Stimulated activated CD8-positive, alpha-beta memory T cell treated with anti-CD3 and anti-CD28 coated beads, Interleukin-15, amount 100 ng/mL, for 4 hours (primary cell): ENCODE measurements at places on chromosomes 1 and 21.
A peak's percentile ranks its signal among the peaks of the same experiment; 100 is the strongest.

- DNase-seq = peak; percentile 36
Observed at GRCh38 chr1:29235955-29236711, at the start of gene PTPRU. TSS of gene PTPRU (plus strand) at chr1:29236522. CDS start at chr1:29236645, 123 bp downstream.

- DNase-seq = no peak
Observed at GRCh38 chr1:31753707-31754349, 10.3 kb downstream of the ADGRB2 start.

DNA sequence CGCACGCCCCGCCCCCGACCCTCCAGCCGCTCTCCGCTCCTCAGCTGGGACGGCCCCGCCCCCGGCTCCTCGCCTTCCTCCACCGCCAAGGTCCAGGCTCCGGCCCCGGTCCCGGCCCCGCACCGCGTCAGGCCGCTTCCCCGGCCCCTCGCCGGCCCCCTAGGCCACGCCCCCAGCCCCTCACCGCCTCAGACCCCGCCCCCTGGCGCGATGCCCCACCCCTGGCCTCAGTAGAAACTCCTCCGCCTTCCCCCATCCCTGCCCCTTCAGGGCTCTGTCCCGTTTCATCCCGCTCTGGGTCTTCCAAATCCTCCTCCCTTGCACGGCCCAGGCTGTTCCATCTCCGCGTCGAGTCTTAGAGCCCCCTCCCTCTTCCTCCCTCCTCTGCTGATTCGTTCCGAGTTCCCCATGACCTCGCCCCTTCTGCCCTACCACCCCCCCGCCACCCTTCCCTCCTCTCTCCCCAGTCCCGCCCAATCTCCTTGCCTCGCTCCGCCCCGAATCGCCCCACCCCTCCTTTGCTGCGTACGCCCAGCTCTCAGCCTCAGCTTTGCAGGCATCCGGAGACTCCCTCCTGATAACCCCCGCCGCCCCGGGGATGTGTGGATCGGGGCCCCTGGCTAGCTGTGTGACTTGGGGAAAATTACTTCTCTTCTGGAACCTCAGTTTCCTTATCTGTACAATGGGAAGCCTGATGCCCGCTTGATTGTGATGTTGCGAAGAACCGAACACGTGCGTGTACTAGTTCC lies 448 bp upstream of the ASAP3 start:
- peak; percentile 73 for DNase-seq

DNA sequence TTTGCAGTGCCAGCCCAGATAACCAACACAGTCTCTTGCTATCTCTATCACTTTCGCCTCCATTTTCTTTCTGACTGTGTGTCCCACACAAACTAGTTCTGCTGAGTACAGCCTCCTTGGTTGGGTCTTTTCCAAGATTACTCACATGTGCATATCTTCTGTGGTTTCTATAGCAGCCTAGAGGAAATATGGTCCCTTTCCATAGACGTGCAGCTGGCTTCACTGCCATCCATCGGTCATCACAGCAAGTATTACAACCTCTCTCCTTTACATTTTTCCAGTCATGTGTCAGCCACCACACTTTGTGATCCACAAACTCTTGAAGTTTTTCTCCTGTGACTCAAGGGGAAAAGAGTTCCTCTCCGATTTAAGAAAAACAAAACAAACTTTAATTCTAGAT lies 893.4 kb upstream of the ADGRL4 start:
- no peak for DNase-seq

DNA sequence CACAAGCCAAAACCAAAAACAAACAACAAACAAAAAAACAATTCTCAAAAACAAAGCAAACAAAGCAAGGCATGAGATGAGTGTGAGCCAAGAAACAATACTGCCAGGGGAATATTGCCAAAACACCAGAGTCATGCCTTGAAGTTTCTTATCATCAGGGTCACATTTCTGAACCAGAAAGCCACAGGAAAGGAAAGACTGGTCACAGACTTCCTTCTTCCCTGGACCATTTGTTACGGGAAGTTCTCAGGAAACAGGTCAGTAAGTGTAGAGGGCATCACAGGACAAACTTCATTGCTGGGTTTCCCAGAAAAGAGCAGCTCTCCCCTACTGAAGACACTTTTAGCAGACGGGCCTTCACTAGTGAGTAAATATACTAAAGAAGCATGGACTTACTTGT lies 191.2 kb downstream of the GABPA start:
- DNase-seq = no peak

DNA sequence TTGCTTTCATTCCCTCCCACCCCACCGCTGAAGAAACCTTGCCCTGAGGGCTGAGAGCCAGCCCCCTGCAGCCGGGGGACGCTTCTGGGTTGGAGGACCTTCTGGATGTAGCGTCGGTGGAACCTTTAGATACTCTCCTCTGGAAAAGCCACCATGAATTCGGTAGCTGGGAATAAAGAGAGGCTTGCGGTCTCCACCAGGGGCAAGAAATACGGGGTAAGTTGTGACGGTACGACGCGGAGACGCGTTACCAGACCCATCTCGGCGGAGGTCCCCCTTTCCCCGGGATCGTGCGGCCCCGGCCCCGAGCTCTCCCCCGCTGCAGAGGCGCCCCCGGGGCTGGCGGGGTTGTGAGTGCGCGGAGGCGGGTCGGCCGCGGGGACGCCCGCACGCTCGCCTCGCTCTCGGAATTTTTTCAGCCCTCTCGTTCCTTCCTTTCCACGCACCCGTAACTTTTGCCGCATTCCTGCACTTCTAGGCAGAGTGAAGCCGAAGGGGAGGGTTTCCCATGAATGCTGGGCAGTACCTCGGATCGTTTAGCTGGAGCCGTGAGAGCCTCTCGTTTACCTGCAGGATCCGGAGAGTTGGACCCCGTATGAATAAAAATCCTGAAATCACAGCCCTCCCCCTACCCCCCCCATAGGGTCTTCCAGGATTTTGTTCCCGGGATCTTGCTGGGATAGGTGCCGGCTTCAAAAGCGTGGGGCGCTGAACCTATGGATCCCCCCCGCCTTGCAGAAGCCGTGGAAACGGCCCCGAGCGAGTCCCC lies 671 bp downstream of the KIF26B start:
- DNase-seq = no peak

DNA sequence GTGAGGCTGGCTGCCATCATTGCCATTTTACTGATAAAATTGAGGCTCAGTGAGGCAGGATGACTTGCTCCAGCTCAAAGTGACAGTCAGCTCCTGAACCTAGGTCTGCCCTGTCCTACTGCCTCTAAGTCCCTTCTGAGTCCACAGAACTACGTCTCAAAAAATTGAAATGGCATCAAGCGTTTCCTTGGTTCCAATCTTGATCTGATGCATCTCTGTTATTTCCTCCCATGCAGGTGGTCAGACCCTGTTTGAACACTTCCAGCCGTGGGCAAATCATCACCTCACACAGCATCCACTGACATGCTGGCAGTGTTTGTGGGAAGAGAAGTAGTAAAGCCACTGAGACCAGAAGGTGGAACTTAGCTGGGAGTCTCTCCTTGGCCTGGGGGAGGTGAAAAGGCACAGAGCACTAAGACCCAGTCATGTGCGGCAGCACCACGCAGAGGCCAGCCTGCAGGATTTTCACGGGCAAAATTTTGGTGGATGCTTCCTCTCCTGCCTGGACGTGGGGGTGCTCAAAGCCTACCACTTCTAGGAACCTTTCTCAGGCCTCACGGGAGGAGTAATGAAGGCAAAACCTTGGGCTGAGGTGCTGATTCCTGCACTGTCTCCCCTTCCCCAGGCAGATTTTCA lies 7.8 kb upstream of the CPLANE2 start:
- DNase-seq = no peak

DNA sequence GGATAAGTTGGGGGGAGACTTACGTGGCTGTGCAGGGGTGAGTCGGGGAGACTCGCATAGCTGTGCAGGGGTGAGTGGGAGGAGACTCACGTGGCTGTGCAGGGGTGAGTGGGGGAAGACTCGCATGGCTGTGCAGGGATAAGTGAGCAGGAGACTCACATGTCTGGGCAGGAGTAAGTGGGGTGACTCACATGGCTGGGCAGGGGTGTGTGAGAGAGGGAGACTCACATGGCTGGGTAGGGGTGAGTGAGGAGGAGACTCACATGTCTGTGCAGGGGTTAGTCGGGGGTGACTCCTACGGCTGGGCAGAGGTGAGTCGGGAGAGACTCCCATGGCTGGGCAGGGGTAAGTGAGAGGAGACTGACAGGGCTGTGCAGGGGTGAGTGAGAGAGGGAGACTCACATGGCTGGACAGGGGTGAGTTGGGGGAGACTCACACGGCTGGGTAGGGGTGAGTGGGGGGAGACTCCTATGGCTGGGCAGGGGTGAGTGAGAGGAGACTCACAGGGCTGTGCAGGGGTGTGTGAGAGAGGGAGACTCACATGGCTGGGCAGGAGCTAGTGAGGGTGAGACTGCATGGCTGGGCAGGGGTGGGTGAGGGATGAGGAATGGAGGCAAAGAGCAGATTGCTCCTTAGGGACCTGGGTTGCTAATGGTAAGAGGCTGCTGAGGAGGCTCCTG lies 56.0 kb upstream of the ABCG1 start:
- DNase-seq = no peak

- no peak for DNase-seq
Observed at GRCh38 chr1:183654706-183655105, 1.6 kb upstream of the APOBEC4 start.

- no peak for DNase-seq
Observed at GRCh38 chr1:29529677-29530278, 293.5 kb downstream of the PTPRU start.

GRCh38 chr1:248627971-248628844 lies 6.7 kb downstream of the OR2T11 start:
- DNase-seq = no peak

DNA sequence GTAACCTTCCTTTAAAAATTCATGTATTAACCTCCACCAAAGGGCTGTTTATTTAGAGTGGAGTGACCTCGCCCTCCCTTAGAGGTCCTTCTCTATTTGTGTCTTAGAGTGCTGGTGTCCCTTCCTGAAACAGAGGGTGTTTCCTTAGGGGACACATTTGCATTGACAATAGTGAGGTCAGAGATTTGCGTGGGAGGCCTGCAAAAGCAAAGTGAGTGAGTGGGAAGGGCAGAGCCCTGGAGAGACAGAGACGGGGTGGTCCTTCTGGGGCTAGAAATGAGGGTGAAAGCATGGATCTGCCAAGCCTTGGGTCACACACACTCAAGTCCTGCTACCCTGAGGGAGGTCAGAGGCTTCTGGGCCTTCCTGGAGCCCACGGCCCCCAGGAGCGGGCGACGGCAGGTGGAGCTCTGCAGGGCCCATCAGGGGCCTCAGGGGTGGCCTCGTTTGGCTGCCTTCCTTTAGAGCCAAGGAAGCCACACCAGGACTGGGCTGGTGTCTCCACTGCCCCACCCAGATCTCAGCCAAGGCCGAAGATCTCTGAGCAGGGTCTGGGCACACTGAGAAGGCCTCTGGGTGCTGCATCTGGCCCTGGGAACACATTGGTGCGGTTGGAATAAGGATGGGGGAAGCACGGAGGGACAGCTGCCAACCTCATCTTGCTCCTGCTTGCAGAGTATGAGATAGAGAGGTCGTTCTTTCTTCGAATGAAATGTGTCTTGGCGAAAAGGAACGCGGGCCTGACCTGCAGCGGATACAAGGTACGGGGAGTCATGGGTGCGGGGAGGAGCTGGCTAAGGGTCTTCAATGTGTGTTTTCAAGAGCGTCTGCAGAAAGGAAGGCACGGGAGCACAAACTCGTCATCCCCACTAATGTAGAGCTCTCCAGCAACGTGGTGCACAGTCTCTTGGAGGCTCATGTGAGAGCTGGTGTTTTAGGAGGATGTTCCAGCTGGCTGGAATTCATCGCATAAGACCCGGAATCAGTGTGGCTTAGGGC lies 23.8 kb downstream of the SIM2 start:
- DNase-seq = no peak

GRCh38 chr1:202807926-202808757 lies at the start of gene KDM5B:
TSS of gene KDM5B (minus strand) at chr1:202808421. CDS start at chr1:202808305, 116 bp downstream.
- peak; percentile 55 for DNase-seq

DNA sequence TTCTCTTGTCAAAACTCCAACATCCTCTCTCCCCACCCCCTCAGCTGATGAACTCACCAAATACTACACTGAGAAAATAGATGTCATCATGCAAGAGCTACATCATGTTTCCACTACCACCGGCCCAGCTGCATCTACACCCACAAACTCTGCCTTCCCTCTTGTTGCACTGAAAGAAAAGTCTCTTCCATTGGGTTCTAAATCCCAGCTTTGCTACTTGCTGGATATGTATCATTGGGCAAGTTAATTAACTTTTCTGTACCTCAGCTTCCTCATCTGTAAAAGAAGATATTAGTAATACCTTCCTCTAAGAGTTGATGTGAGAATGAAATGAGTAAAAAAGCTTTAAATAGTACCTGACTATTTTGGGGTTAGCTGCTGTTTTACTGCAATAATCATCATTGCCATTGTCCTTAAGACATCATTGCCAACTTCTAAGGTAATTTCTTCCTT lies 108.6 kb downstream of the OLFML2B start:
- no peak for DNase-seq

DNA sequence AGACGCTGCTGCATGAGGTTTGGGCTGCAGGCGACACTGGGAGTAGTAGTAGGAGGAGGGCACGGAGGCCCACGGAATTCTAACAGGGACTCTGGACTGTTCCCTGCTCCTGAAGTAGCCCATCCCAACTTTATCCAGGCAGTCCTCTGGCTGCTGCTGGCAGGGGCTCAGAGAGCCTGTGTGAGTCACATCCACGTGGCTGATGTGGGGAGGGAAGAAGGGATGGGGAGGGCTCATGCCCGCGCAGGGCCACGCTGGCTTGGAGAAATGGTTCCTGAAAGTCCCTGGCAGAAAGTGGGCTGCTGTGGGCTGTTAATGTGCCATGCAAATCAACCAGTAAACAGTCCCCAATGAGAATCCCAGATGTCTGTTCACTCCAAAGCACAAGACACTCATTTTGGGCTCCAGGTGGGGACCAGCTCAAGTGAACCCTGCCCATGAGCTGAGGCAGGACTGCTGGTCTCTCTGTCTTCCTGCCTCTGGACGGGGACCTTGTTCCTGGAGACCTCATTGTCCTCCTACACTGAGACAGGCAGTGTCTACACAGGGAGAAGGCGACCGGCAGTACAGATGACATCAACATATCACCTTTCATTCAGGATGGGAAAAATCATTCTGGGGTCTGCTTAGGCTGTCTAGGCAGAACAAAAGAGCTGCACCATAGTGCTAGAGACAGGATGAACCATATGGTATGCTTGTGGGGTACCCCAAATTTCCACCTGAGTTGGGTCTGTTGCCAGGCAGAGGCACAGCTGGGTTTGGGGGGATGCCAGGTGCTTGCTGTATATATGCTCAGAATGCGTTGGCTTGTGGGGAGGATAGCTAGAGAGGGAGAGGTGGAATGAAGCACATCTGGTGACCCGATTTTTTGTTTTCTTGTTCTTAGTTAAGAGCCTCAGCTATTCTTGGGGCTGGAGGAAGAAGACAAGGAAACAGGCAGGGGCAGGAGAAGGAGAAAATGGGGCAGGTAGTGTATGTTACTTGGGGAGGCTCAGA lies 57.9 kb upstream of the FMOD start:
- no peak for DNase-seq

DNA sequence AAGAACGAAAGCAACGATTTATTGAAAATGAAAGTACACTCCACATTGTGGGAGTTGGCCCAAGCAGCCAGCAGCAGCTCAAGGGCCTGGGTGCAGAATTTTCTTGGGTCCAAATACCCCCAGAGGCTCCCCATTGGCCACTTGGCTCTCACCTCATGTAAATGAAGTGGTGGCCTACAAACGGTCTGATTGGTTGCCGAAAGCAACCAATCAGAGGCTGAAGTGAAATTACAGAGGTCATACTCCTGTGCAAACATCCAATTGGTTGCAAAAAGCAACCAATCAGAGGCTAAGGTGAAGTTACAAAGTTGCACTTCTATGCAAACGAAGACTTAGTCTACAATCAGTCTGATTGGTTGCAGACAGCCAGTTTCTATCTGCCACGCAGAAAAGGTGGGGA lies 31.9 kb downstream of the FAM163A start:
- no peak for DNase-seq

GRCh38 chr1:201042779-201043461 lies 19.4 kb upstream of the KIF21B start:
- DNase-seq = peak; percentile 38

GRCh38 chr21:10430005-10430404 lies 91.4 kb upstream of the TPTE start:
- DNase-seq = no peak
